HT-29 (cell line): ENCODE measurements at places on chromosomes 16 and 17. TPM values are rescaled to one million over a fixed set of nuclear protein-coding genes. Genes with fewer than 3 reads are reported as not detected.

Gene TEDC2
- 53.8 and 58.0 TPM in 2 replicates for total RNA-seq

Gene SLC47A2
- 0.05 TPM in 1 of 2 replicates, not detected in the other for total RNA-seq

GRCh38 chr16:46568472-46569230, 52.5 kb downstream of the SHCBP1 start:
- DNase-seq = no peak

- peak; percentile 48 for DNase-seq
These were observed 25.6 kb downstream of the WIPI1 start for GRCh38 chr17:68431661-68432071.

DNA sequence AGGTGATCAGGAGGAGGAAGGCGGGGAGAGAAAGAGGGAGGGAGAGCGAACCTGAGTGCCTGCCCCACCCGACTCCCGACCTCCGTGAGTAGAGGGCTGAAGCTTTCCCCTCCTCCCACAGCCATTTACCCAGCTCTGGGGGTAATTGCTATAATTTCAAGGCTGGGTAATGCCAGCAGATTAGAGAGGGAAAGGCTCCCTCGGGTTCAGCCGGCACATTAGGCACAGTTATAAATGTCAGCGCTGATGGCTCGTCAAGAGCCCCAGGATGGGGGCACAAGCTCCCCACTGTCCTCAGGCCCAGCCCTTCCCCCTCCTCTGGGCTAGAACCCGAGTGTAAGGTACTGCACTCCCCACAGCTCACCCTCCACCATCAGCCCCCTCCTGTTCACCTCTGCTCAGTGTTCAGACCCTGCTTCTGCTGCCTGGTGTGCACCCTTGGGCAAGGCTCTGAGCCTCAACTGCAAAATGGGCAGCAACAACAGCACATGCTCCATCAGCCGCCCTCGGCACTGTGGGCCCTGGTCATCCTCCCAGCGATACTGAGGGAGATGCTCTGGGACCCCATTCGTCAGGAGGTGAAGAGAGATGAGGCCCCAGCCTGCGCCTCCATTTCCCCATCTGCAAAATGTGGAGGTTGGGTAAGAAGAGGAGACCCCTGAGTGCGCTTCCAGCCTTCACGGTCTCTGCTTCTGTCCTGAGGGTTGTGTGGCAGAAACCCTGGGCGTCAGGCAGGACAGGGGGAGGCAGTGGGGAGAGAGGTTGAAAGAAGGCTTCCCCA, 77.2 kb downstream of the NT5M start:
- no peak for DNase-seq
